ENCODE measurements at places on chromosomes 3 and 15.
A peak's percentile ranks its signal among the peaks of the same experiment; 100 is the strongest.

- no peak for DNase-seq
These were observed 60.2 kb downstream of the PLXNA1 start for GRCh38 chr3:127043041-127043641.

DNA sequence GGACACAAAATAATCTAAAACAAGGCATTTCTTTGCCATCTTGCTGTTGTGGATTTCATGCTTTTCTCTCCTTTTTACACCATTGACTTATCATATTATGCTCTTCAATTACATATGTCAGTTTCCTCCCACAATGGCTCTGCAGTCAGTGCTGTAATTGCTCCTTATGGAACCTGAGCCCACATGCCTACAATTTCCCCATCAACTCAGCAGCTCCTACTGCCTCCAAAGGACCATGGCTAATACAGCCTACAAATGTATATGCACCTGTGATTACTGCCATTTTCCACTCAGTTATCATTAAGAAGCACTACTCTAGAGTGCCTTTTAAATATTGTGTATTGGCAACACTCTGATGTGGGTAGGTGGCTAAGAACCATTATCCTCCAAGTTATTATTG lies 30.8 kb downstream of the RTP4 start:
- no peak for DNase-seq

DNA sequence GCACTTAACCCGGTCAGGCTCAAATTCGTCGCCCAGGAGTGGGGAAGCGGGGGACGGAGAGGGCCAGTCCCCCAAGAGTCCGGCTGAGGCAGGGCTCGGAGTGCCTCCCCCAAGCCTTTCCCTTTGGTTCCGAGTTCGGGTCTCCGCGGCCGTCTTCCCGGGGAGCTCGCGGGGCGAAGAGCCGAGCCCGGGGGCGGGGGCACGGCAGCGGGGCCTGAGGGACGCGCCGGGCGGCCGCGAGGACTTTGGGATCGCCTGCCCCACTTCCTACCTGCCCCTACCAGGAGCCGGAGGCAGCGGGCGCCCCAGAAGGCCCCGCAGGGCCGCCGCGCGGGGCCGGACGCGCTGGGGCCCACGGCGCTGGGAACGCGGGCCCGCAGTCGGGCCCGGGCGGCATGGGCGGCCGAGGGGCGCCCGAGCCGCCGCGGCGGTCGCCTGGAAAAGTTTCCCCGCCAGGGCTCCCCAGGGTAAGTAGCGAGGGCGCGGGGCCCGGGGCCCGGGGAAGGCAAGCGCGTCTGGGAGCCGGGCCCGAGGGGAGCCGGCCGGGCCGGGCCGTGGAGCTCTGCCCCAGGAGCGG lies 2.8 kb downstream of the FURIN start:
- DNase-seq, result peak; percentile 46

DNA sequence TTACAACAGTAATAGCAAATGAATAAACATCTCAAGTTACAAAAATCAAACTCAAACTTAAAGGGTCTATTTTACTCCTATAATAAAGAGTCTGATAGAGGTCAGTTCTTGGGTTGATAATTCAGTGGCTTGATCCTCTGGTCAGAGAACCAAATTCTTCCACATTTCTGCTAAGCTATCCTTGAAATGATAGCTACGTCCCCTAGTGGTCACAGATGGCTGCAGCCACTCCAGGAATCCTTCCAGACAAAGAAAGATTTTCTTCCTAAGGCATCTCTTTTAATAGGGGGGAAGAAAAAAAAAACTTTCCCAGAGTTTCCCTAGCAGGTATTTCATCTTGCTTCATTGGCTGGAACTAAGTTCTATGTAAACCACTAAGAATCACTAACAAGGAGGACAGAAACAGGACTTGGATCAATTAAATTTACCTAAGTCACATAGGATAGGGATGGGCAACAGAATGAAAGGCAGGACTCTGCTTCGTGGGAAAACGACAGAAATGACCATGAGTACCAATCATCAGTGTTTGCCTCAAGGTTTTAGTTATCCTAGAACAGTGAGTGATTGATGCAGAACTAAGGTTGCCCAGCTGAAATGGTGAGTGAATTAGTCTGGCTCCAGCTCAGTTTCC lies 160.7 kb downstream of the STAC start:
- DNase-seq, result peak; percentile 49
